Central memory CD4-positive, alpha-beta T cell (primary cell): ENCODE measurements at places on chromosomes 5 and 9.

GRCh38 chr5:134964359-134965270 is 3.1 kb upstream of the CATSPER3 start:
- peak; percentile 63 for DNase-seq

- no peak for DNase-seq
Measured at GRCh38 chr5:1239505-1240251, 14.5 kb downstream of the SLC6A18 start.

DNA sequence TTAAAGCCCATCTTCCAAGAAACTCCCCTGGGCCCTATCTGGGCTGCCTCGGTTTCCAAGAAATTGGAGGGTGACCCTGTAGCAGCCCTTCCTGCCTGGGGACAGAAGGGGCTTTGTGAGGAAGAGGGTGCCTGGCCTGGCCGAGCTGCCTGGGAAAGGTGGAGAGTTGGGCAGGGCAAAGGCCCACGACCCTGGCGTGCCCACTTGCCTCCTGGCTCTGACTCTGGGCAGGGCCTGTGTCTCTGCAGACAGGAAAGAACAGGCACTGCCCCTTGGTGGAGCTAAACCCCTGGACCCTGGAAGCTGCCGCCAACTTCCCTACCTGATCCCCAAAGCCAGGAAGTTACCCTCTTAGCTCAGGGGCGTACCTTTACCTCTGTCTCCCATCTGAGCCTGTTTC is 149.3 kb downstream of the RGS3 start:
- DNase-seq: no peak

GRCh38 chr5:179287631-179288030 is 57.6 kb downstream of the ADAMTS2 start:
- DNase-seq: no peak

- DNase-seq: no peak
Measured at GRCh38 chr5:170892196-170892595, 30.4 kb downstream of the RANBP17 start.

GRCh38 chr9:72509053-72509452 is 12.4 kb upstream of the TMC1 start:
- DNase-seq: no peak

DNA sequence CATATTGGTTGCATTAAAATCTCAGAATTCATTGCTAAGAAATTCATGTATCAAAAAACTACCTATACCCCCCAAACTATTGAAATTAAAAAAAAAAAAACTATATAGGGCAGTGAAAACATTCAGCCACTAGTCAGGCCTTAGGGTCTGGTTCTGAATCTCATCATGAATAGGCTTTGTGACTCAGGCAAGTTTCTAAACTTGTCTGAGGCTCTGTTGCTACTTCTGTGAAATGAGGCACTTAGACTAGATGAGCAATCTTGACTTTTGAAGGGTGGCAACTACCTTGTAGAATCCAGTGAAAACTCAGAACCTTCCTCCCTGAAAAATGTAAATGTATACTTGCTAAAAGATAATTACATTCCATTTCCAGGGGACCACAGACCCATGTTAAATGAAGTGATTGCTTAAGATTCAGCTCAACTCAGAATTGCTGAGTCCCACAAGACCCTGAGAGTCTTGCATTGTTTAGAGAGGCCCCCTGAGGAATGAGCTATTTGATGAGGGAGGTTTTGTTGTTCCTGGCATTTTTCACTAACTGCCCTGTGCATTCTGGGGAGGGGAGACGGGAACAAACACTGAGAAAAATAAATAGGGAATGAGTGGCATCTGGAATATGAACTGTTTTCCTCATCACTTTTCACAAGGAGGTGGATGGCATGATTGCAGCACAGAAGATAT is 29.5 kb downstream of the RAI14 start:
- DNase-seq: no peak

DNA sequence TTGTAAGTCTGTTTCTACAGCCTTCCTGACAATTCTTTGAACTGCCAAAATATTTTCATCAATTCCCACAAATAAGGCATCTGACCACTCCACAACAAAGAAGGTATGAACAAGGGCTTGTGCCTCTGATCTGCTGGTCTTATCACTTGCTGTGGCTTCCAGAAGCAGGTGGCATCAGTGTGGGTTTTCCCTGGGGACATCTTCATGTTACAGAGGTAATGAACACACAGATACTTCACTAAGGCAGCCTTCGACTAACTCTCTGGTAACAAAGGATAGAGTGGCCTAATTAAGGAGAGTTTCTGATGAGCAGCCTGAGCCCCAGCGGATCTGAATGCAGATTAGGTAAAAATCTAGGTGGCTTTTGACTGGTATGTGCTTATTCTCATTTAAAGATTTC is 15.2 kb upstream of the ERAP2 start:
- DNase-seq: no peak

- DNase-seq: no peak
Measured at GRCh38 chr5:109917154-109917546, 227.4 kb downstream of the MAN2A1 start.

GRCh38 chr5:133363807-133364587 is 248.3 kb downstream of the FSTL4 start:
- DNase-seq: no peak

GRCh38 chr5:28780083-28780692 is 1741.8 kb upstream of the CDH9 start:
- DNase-seq: no peak

DNA sequence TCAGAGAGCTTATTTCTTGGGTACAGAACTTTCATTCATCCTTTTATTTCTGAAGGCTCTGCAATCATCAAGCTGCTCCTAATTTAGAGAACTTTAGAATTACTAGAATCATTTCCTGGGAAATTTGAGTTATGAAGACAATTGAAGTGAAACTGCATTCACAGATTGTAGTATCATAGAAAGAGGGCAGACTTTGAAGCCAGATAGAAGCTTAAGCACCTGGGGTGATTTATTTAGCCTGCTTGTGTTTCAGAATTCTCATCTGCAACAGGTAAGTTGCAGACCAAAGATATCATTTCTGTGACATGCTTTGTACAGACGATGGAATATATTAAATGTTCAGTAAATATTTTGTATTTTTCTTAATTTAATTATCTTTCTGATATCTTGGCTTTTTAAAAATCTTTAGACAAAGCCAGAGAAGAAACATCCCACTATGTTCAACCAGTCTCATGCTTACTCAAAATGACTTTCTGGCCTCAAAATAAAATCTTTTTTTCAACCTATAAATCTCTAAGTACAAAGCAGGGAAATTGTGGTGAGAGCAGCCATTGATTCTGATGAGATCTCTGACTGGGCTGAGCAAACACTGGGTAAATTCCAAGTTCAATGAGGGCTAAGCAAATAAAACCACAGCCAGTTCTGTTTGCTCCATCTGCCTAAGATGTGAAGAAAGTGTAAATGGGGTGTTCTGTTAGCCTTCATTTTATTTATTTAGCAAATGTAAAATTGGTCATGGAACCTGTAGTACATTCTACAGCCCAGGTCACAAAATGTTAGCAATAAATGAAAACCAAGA is 264.7 kb upstream of the CCNG1 start:
- DNase-seq: no peak

DNA sequence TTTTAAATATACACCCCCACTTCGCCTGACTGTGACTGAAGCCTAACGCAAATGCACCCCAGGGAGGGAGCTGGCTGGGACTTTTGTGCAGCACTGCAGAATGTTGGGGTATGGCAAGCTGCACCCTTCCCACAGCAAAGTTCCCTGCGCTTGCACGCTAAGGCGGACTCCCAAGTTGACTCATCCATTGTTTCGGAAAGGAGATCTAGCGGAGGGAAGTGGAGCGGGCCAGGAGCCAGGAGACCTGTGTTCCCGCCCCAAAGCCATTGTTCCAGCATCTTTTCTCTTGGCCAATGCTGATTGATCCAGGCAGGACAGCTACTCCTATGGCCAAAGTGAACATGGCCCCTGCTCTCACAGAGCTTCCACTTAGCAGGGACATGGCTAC is 202.9 kb downstream of the AOPEP start:
- no peak for DNase-seq

- DNase-seq: peak; percentile 61
Measured at GRCh38 chr9:131762356-131762932, 22.6 kb upstream of the RAPGEF1 start.

DNA sequence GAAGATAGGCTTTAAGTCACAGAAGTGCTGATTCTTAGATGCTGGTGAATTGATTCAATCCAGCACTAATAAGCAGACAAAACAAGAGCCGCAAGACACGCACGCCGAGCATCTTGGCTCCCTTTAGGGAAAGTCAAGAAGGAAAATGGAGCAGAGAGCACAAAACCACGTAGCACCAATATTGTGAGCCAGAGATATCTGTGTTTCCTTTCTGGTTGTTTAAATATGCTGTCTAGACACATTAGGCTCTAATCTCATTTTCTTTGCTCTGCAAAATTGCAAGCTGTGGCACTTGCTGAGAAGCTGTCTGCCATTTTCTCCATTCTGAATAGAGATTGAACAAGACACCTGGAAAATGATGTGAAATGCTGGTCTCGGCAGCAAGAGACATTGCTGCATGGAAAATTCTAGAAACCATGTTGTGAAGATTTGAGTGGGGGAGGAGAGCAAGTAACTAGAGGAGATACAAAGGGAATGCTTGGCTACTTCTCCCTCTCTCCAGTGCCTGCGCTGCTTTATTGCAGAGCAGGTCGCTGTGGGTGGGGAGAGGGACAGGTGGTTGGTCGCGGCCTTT is 336.3 kb downstream of the MED10 start:
- no peak for DNase-seq

- DNase-seq: no peak
Measured at GRCh38 chr5:131222731-131223130, 41.1 kb upstream of the CDC42SE2 start.

GRCh38 chr5:82811490-82811889 is 265.7 kb downstream of the TMEM167A start:
- DNase-seq: no peak

DNA sequence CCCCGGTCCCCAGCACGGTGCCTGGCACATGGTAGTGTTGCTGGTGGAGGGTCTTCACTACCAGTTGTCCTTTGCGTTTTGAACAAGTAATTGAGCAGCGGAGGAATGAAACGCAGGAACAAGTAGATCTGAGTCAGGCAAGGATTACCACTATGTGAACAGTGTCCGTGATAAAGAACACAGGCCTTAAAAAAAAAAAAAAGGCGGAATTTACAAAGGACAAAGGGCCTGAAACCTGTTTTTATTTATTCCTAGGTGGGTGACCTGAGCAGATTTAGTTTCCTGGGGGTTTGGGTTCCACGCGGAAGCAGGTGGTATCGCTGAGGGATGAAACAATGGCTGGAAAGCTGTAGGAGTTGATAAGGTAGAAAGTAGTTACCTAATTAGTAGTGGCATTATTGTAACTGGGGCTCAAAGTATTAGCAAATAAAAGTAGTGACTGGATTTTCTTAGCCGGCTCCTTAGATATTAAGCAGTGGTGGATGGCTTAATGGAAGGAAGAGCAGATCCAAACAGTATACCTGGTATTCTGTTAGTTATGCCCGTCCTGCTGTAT is 1.1 kb downstream of the RUSC2 start:
- DNase-seq: no peak

DNA sequence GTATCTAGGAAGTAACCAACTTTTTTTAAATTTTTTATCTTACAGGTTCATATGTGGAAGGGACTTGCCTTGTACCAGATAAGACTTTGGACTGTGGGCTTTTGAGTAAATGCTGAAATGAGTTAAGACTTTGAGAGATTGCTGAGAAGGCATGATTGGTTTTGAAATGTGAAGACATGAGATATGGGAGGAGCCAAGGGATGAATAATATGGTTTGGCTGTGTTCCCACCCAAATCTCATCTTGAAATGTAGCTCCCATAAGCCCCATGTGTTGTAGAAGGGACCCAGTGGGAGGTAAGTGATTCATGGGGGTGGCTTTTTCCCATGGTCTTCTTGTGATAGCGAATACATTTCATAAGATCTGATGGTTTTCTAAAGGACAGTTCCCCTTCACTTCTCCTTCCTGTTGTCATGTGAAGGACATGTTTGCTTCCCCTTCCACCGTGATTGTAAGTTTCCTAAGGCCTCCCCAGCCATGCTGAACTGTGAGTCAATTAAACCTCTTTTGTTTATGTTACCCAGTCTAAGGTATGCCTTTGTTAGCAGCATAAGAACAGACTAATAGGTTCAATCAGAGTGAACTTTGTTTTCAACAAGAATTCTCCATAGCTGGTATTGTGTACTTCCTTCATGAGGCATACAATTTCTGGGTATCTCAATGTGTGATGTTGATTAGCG is 535.6 kb upstream of the MEF2C start:
- DNase-seq: no peak

DNA sequence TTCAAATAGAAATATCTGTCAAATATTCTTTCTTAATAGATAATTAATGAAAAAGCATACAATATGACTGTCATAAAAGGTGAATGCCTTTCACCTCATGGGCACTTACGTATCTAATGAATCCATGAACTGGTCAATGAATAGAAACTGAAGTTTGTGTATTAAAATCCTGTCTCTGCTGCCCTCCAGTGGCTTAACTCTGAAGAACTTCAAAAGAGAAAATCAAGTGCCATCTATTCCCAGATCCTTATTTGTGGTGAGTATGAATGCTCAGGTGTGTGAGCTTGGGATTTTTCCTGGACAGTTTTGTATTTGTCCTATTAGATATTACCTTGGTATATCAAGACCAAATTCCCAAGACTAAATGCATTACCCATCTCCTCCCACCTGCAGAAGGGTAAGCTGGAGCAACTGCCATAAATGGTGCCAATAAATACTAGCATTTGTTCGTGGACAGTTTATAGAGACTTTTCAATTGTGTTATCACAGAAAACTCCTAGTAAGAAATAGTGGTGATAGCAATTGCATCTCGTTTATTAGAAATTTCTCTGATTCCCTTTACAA is 44.0 kb upstream of the SVEP1 start:
- no peak for DNase-seq

DNA sequence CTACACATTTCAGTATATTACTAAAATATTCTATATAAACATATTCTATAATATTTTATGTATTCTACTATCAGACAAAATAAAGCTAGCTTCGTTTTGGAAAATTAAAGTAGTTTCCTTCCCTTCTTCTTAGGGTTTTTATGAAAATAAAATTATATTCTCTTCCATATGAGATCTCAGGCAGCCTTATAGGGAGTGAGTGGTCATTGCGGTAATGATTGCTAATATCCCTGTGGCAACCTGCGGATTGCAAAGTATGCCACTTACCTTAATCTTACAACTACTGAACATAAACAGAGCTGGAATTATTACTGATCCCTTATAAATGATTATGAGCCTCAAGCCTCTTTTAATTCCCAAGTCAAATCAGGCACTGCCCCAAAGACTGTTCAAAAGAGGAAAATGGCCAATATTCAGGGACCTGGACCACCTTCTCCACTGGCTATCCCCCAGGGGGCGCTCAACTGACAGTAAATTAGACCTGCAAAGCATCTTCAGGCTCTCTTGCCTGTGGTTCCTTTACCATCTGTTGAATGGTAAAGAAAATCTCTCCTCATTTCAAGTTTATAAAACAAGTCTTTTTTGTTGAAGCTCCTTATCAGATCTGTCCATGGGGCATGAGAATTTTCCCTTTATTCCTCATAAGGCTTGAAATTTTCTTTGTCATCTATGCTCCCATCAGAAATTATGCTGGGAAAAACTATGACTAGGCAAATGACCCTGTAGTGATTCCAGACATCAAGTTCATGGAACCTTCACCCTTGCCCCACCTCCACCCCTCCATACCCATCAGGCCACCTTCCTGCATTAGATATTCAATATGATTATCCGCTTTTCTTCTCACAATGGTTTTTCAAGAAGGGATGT is 163.9 kb downstream of the CEMIP2 start:
- DNase-seq: peak; percentile 71
